ENCODE measurements at places on chromosomes 2 and 18. TPM values are rescaled to one million over a fixed set of nuclear protein-coding genes. Genes with fewer than 3 reads are reported as not detected.

GRCh38 chr2:207473049-207473930 lies 56.5 kb upstream of the CREB1 start:
- DNase-seq, result no peak
- peaks cover 5% of the 10 kb centered on the region for H3K27me3 ChIP-seq
- H3K27ac ChIP-seq, result peak overlapping the region; percentile 6
- peak overlapping the region; percentile 28 for H3K4me3 ChIP-seq

- H3K36me3 ChIP-seq, result peaks cover 2% of the 10 kb centered on the region
- H3K4me1 ChIP-seq, result peaks cover 5% of the 10 kb centered on the region
- H3K27me3 ChIP-seq, result no peaks in the 10 kb centered on the region
- no peak for DNase-seq
- H3K4me3 ChIP-seq, result no peak overlapping the region
Observed at GRCh38 chr18:3027370-3027891, 14.5 kb upstream of the LPIN2 start.

DNA sequence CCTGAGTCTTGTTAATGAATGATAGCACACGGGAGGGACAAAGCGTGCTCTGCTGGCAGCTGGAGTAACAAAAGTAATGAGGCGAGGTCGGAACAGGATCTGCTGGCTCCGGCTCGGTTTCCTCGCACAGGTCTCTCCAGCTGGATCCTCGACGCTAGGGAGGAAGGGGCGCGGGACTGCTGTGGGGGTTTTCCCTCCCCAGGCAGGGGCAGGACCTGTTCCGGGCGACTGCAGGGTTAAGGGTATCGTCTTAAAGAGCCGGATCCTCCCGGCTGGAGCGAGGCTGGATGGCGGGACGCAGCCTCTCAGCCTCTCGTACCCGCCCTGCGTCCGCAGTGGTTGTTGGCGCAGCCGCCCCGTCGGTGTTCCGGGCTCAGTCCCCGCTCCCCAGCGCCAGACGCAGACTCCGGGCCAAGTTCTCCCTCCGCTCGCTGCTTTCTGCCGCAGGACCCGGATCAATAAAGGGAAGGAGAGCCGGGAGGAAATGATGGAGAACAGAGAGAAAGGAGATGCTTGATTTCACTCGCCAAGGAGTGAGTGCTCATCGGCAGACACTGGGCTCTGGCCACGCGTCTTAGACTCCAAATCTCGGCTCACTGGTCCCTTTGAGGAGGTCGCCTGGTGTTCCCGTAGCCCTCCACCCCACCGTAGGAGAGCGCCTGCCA lies 1.1 kb upstream of the LIPG start:
- H3K36me3 ChIP-seq, result peaks cover 7% of the 10 kb centered on the region
- no peak for DNase-seq
- peak overlapping the region; percentile 88 for H3K4me3 ChIP-seq
- H3K4me1 ChIP-seq, result peaks cover 23% of the 10 kb centered on the region

Gene ZAP70
- total RNA-seq, result 439 TPM

Gene ANKRD44
- total RNA-seq, result 232 TPM

Gene CRIM1
- total RNA-seq, result 2.3 TPM

Gene NMS
- total RNA-seq, result not detected

Gene GATA6
- total RNA-seq, result not detected

GRCh38 chr18:76416911-76417310 lies 78.1 kb downstream of the ZNF516 start:
- no peaks in the 10 kb centered on the region for H3K27me3 ChIP-seq
- DNase-seq, result no peak
- H3K27ac ChIP-seq, result peak overlapping the region; percentile 29

DNA sequence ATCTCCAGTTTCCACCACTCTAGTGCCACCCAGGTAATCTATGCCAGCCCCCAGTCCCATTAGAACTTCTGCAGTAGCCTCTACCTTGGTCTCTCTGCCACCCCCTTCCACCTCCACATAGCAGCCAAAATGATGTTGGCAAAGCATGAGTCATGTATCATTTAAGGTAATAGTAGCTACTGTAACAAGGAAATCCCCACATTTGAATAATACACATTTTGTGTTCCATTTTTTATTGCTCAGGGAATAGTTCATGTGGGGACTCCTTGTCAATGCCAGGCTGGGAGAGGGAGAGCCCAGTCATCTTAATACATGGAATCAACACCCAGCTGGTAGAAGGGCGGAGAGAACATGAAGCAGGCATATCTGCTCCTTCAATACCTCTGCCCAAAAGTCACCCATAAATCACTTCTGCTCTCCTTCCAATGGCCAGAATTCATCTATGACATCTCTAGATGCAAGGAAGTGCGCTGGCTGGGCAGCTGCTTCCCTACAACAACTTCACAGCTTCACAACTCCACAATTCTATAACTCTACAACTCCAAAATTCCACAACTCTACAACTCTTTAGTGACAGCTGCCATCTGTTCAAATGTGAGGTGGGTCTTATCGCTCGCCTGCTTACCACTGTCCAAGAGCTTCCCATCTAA lies 70.6 kb upstream of the GLS start:
- no peak for DNase-seq
- H3K27ac ChIP-seq, result no peak overlapping the region
- H3K4me1 ChIP-seq, result peaks cover 5% of the 10 kb centered on the region
- H3K27me3 ChIP-seq, result peaks cover 7% of the 10 kb centered on the region

- no peak for DNase-seq
- H3K36me3 ChIP-seq, result no peaks in the 10 kb centered on the region
- peaks cover 38% of the 10 kb centered on the region for H3K4me1 ChIP-seq
- no peak overlapping the region for H3K4me3 ChIP-seq
- H3K27me3 ChIP-seq, result no peaks in the 10 kb centered on the region
Observed at GRCh38 chr2:85019121-85019520, 48.2 kb downstream of the KCMF1 start.

DNA sequence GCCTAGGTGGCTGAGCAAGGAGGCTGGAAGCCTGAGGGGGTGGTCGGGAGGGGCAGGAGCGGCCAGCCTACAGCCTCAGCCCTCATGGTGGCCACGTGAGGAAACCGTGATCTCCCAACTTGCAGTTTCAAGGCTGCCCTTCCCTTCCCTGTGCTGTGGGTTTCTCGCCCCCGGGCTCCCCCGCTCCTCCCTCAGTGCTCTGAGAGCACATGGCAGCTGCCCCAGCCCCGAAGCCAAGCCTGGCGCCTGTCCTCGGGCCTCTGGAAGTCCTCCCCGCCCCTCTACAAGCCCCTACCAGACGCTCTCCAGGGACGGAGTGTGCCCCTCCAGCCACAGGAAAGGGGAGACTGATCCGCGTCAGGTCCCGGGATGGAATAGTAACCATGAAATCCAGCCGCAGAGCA lies 586 bp upstream of the ANKRD23 start:
- H3K4me3 ChIP-seq, result no peak overlapping the region
- H3K36me3 ChIP-seq, result no peaks in the 10 kb centered on the region
- H3K4me1 ChIP-seq, result peaks cover 12% of the 10 kb centered on the region
- H3K27ac ChIP-seq, result peak overlapping the region; percentile 84
- no peak for DNase-seq

DNA sequence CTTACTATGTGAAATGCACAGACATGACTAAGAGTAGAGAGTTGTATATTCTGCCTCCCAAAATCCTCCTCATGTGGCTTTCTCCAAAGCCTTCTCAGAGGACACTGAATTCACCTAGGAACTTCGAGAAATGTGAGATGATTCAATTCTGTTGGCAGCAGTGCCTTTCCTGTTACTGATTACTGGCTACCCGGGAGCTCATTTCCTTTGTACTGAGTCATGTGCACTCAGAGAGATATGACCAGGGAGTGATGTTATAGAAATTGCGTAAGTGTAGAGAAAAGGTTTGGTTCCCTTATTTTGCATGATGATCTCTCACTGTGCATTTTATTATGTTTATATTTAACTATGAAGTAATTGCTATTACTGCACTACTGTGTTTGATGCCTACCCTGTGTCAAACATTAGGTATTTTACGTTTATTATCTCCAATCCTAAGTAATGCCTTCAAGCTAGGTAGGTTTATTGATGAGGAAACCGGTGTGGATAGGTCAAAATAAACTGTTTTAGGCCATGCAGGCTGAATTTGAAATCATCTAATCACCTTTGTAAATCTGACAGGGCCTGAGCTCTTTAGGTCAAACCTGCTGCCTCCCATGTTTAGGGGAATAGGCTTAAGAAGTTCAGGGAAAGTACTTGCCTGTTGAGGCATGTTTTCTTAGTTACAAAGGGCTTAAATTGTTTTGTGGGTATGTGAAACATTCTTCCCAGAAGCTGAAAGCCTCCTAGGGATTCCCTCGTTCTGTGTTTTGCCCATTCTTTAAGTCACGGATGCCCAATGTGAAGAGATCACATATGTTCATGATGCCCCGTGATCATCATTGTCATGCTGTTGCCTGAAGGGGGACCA lies 86.8 kb downstream of the FMNL2 start:
- peaks cover 28% of the 10 kb centered on the region for H3K27me3 ChIP-seq
- no peak overlapping the region for H3K27ac ChIP-seq
- H3K36me3 ChIP-seq, result no peaks in the 10 kb centered on the region
- H3K4me3 ChIP-seq, result no peak overlapping the region

Gene CRYBA2
- total RNA-seq, result not detected

- H3K4me1 ChIP-seq, result no peaks in the 10 kb centered on the region
- no peaks in the 10 kb centered on the region for H3K36me3 ChIP-seq
- H3K27me3 ChIP-seq, result no peaks in the 10 kb centered on the region
- no peak overlapping the region for H3K4me3 ChIP-seq
- H3K27ac ChIP-seq, result no peak overlapping the region
- no peak for DNase-seq
Observed at GRCh38 chr2:4139316-4139715, 435.9 kb downstream of the DCDC2C start.

Gene PSME4
- 64.5 TPM for total RNA-seq

- H3K36me3 ChIP-seq, result peaks cover 2% of the 10 kb centered on the region
- no peak overlapping the region for H3K27ac ChIP-seq
- DNase-seq, result no peak
- H3K4me3 ChIP-seq, result no peak overlapping the region
- no peaks in the 10 kb centered on the region for H3K27me3 ChIP-seq
- peaks cover 2% of the 10 kb centered on the region for H3K4me1 ChIP-seq
Observed at GRCh38 chr2:86522711-86523110, 40.5 kb downstream of the CHMP3 start.

Gene KLHL41
- total RNA-seq, result not detected

Gene B3GNT7
- 0.37 TPM for total RNA-seq

DNA sequence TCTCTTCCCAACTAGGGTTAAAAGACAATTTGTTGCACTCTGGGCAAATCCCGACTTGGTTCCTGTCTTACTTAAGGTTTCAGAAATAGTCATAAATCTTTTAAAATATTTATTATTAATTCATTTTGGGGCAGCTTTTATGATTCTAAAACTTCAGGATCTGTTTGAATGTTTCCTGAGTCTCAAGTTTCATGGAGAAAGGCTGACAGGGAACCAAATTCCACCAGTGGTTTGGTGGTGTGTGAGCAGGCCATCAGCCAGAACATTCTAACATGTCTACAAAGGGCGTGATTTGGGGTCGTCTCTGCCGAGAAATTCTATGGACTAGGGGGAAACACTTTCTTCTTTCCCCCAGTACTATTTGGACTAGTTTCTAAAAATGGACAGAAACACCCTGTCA lies 366.4 kb downstream of the ZNF521 start:
- peaks cover 2% of the 10 kb centered on the region for H3K36me3 ChIP-seq
- H3K27ac ChIP-seq, result no peak overlapping the region
- H3K4me3 ChIP-seq, result no peak overlapping the region
- H3K27me3 ChIP-seq, result peaks cover 14% of the 10 kb centered on the region
- H3K4me1 ChIP-seq, result no peaks in the 10 kb centered on the region

DNA sequence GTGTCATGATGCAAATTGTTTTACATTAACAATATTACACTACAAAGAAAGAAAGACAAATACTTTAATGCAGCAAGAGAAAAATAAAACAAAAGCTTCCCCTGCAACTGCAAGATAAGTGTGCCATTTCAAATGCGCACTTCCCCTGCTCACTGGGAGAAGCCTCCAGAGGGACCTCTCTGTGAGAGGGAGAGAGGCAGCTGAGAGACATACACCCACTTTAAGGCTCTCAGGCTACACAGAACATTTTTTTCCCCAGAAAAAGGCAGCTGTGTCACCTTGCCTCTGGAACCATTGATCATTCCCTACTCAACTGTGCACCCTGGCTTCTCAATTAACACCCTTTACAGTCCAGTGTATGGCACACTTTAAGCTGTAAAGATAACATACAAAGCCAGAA lies 75.2 kb downstream of the DPP4 start:
- no peak for DNase-seq
- H3K4me1 ChIP-seq, result peaks cover 50% of the 10 kb centered on the region
- H3K27me3 ChIP-seq, result no peaks in the 10 kb centered on the region
- peaks cover 18% of the 10 kb centered on the region for H3K36me3 ChIP-seq

DNA sequence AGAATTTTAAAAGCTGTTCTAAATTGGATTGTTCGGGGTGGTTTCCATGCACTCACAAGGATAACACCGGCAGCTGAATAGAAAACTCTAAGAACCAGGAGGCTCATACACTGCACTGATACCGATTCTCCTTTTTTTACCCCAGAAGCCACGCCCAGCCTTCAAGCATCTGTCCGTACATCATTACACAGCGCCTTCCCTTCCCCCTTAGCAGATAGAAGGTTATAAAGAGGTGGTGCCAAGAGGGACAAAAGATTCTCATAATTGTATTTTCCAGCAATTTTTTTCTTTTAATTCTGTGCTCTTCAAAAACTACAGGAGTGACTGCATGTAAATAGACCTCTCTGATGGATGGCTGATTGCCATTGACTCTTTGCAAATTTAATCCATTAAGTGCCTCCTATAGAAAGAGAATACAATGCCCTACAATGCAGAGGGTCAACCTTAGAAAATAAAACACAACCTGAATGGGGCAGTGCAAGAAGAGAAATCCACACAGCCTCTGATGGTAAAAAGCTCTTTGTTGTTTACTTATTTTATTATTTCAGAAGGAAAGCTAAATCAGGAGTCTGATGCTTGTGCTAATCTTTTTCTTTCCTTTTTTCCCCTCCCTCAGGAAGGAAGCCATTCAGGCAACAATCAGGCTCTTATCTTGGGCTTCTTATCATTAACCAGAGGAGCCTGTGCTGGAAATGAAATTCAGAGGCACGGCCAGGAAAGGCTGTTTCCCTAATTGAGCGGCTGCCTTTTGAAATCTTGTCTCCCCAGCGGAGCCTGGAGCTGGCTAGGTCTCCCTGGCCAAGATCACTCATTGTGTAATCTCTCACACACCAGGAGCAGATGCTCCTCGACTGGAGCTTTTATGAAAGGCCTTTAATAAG lies 198.9 kb upstream of the NABP1 start:
- no peak overlapping the region for H3K27ac ChIP-seq
- H3K36me3 ChIP-seq, result no peaks in the 10 kb centered on the region
- H3K4me3 ChIP-seq, result no peak overlapping the region
- DNase-seq, result no peak
- H3K27me3 ChIP-seq, result no peaks in the 10 kb centered on the region

- no peaks in the 10 kb centered on the region for H3K27me3 ChIP-seq
- H3K4me3 ChIP-seq, result peak overlapping the region; percentile 12
- peaks cover 2% of the 10 kb centered on the region for H3K36me3 ChIP-seq
Observed at GRCh38 chr2:134457765-134458472, 204.0 kb downstream of the MGAT5 start.

Data from T-helper 17 cell (primary cell).